ENCODE measurements at places on chromosomes 11 and 22.
A peak's percentile ranks its signal among the peaks of the same experiment; 100 is the strongest.

- H3K4me1 ChIP-seq, result no peaks in the 10 kb centered on the region
- H3K36me3 ChIP-seq, result no peaks in the 10 kb centered on the region
- no peak overlapping the region for H3K4me3 ChIP-seq
- H3K27me3 ChIP-seq, result peaks cover 3% of the 10 kb centered on the region
- H3K27ac ChIP-seq, result no peak overlapping the region
Observed at GRCh38 chr22:25942856-25943411, 200.9 kb downstream of the MYO18B start.

- DNase-seq, result no peak
- H3K27me3 ChIP-seq, result peaks cover 13% of the 10 kb centered on the region
- peaks cover 7% of the 10 kb centered on the region for H3K4me1 ChIP-seq
- no peaks in the 10 kb centered on the region for H3K36me3 ChIP-seq
- peak overlapping the region; percentile 21 for H3K4me3 ChIP-seq
Observed at GRCh38 chr11:8070417-8071115, 10.4 kb upstream of the TUB start.

- no peak overlapping the region for H3K27ac ChIP-seq
- no peak for DNase-seq
- peaks cover 9% of the 10 kb centered on the region for H3K27me3 ChIP-seq
Observed at GRCh38 chr11:120197977-120198376, 12.9 kb upstream of the OAF start.

DNA sequence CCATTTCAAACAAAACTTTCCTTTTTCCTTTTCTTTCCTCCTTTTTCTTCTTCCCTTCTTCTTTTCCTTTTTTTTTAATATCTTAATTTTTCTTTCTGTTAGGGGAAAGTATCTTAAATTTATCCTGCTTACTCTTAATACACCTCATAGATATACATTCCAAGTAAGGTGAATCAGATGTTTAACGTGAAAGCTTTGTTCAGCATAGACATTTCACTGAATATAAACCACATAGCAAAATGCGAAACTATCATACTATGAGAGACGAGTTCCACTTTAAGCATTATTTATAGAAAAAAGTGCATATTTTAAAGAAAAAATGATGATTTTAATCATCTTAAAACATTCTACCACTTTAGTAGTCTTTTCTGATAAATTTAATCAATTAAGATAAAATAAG is 137.8 kb upstream of the MTMR2 start:
- H3K4me3 ChIP-seq, result no peak overlapping the region
- peaks cover 16% of the 10 kb centered on the region for H3K4me1 ChIP-seq
- no peaks in the 10 kb centered on the region for H3K27me3 ChIP-seq
- peaks cover 17% of the 10 kb centered on the region for H3K36me3 ChIP-seq
- no peak overlapping the region for H3K27ac ChIP-seq

GRCh38 chr11:126886085-126886484 is 114.5 kb downstream of the KIRREL3 start:
- no peak for DNase-seq
- no peak overlapping the region for H3K4me3 ChIP-seq
- no peaks in the 10 kb centered on the region for H3K27me3 ChIP-seq
- H3K36me3 ChIP-seq, result no peaks in the 10 kb centered on the region
- no peaks in the 10 kb centered on the region for H3K4me1 ChIP-seq

DNA sequence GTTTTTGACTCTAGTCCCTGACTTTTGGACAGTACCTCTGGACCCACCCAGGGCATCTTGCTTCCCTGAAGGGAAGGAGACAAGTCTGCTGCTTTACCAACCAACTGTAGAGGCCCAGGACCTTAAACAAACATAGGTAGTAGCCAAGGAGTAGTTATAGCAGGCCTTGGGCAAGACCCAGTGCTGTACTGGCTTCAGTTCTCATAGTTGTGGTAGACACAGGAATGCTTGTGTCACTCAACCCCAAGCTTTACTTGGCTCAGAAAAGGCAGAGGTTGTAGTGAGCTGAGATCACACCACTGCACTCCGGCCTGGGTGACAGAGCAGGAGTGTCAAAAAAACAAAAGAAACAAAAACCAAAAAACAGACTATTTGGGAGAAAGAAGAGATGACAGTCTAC is 21.3 kb upstream of the OR52M1 start:
- H3K27me3 ChIP-seq, result peaks cover 10% of the 10 kb centered on the region
- no peak overlapping the region for H3K27ac ChIP-seq
- H3K36me3 ChIP-seq, result no peaks in the 10 kb centered on the region
- H3K4me3 ChIP-seq, result no peak overlapping the region
- no peak for DNase-seq
- no peaks in the 10 kb centered on the region for H3K4me1 ChIP-seq

DNA sequence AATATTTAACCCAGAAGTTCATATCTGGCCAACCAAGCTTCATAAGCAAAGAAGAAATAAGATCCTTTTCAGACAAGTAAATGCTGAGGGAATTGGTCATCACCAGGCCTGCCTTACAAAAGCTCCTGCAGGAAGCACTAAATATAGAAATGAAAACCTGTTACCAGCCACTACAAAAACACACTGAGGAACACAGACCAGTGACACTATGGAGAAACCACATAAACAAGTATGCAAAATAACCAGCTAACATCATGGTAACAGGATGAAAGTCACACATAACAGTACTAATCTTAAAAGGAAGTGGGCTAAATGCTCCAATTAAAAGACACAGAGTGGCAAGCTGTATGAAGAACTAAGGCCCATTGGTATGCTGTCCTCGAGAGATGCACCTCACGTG is 311.4 kb downstream of the DYNC2H1 start:
- no peak for DNase-seq
- no peaks in the 10 kb centered on the region for H3K36me3 ChIP-seq
- no peak overlapping the region for H3K27ac ChIP-seq
- H3K4me3 ChIP-seq, result no peak overlapping the region
- H3K27me3 ChIP-seq, result peaks cover 3% of the 10 kb centered on the region
- no peaks in the 10 kb centered on the region for H3K4me1 ChIP-seq

GRCh38 chr11:131099746-131100145 is 183.5 kb upstream of the SNX19 start:
- H3K36me3 ChIP-seq, result no peaks in the 10 kb centered on the region
- H3K4me1 ChIP-seq, result no peaks in the 10 kb centered on the region
- no peak overlapping the region for H3K4me3 ChIP-seq
- no peak for DNase-seq
- no peak overlapping the region for H3K27ac ChIP-seq

- H3K27me3 ChIP-seq, result no peaks in the 10 kb centered on the region
- DNase-seq, result peak; percentile 60
- no peak overlapping the region for H3K4me3 ChIP-seq
- H3K4me1 ChIP-seq, result no peaks in the 10 kb centered on the region
- H3K27ac ChIP-seq, result no peak overlapping the region
Observed at GRCh38 chr22:47213571-47214230, 451.3 kb downstream of the TBC1D22A start.

GRCh38 chr22:36184433-36185025 is 17.1 kb downstream of the APOL4 start:
- H3K36me3 ChIP-seq, result no peaks in the 10 kb centered on the region
- no peak overlapping the region for H3K27ac ChIP-seq
- H3K27me3 ChIP-seq, result peaks cover 3% of the 10 kb centered on the region
- no peak overlapping the region for H3K4me3 ChIP-seq

- no peaks in the 10 kb centered on the region for H3K36me3 ChIP-seq
- no peak overlapping the region for H3K4me3 ChIP-seq
- peak; percentile 79 for DNase-seq
- H3K27me3 ChIP-seq, result peaks cover 7% of the 10 kb centered on the region
- peak overlapping the region; percentile 3 for H3K27ac ChIP-seq
Observed at GRCh38 chr11:119323532-119324033, 6.7 kb upstream of the MCAM start.

DNA sequence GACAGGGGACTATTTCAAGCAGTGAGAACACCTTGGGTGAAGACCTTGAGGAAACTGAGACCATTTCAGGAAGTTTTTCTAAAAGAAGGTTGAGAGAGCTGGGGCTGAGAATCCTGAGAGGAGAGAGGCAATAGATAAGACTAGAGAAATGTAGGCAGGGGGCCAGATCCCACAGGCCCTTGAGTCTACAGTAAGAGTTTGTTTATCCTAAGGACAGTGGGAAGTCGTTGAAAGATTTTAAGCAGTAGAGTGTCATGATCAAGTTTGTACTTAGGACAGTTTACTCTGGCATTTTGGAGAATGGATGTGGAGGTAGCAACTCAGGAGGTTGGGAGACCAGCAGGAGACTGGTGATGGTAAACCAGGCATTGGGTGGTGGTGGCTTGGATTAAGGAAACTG is 17.1 kb downstream of the HSD17B12 start:
- peaks cover 15% of the 10 kb centered on the region for H3K36me3 ChIP-seq
- no peaks in the 10 kb centered on the region for H3K27me3 ChIP-seq
- no peak overlapping the region for H3K4me3 ChIP-seq
- no peak overlapping the region for H3K27ac ChIP-seq
- H3K4me1 ChIP-seq, result peaks cover 32% of the 10 kb centered on the region
- DNase-seq, result no peak

- H3K4me1 ChIP-seq, result peaks cover 82% of the 10 kb centered on the region
- peak overlapping the region; percentile 46 for H3K4me3 ChIP-seq
- H3K27ac ChIP-seq, result peak overlapping the region; percentile 72
- H3K27me3 ChIP-seq, result no peaks in the 10 kb centered on the region
- H3K36me3 ChIP-seq, result peaks cover 28% of the 10 kb centered on the region
- no peak for DNase-seq
Observed at GRCh38 chr11:128511712-128512111, 75.6 kb downstream of the ETS1 start.

DNA sequence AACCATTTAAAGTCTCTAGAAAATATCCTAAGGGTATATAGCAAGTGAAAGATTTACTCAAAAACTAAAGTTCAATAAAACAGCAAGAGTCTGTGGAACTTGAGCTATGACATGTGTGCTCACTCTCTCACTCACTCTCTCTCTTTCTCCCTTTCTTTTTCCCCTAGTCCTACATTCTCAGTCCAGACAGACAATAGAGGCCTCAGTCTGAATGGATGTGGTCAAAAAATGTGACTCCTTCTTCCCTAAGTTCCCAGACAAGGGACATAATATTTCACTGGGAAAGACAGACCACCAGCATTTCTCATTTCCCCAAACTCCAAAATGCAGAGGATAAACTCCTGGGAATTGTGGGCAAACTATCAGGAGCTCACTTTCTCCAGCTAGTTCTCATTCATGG is 17.6 kb upstream of the APLNR start:
- H3K36me3 ChIP-seq, result no peaks in the 10 kb centered on the region
- H3K4me3 ChIP-seq, result no peak overlapping the region
- DNase-seq, result no peak
- no peaks in the 10 kb centered on the region for H3K4me1 ChIP-seq
- peaks cover 15% of the 10 kb centered on the region for H3K27me3 ChIP-seq

Measured in memory B cell (primary cell).